ENCODE measurements at places on chromosomes 7 and 10.

GRCh38 chr7:62361-63116 is 129.8 kb upstream of the FAM20C start:
- DNase-seq, result no peak

DNA sequence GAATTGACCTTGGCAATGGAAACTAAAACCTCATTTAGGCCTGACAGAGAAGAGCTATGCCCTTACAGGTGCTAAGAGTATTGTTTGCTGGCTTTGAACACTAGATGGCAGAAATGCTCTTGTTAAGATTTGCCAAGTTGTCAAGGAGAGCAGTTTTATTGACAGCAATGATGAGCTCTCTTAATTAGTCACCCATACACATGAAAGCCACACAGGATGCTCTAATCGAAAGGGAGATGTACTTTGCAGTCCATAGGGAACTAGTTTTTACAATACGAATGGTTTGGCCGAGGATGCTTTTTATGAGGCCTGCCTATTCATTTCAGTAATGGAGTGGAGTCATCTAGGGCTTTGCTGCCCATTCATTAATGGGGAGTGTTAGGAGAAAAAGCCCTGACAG is 45.4 kb upstream of the MBL2 start:
- no peak for DNase-seq

GRCh38 chr7:25812086-25812850 is 339.7 kb upstream of the NFE2L3 start:
- DNase-seq, result no peak

DNA sequence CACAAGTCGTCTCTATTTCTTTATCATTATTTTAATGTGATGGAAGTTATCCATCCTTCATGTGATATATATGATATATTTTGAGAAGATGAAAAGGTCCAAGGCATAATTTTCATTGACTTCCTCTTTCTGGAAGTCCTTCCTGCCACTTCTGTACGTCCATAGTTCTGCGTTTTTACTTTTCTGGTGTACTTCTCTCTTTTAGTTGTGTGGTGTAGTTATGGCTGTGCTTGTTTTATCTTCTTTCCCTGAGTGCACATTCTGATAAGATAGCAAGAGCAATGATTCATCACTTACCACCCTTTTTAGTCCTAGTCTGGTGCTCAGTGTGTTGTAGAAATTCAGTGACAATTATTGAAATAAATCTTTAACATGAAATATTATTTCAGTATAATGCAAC is 231.3 kb upstream of the FERD3L start:
- DNase-seq, result no peak

DNA sequence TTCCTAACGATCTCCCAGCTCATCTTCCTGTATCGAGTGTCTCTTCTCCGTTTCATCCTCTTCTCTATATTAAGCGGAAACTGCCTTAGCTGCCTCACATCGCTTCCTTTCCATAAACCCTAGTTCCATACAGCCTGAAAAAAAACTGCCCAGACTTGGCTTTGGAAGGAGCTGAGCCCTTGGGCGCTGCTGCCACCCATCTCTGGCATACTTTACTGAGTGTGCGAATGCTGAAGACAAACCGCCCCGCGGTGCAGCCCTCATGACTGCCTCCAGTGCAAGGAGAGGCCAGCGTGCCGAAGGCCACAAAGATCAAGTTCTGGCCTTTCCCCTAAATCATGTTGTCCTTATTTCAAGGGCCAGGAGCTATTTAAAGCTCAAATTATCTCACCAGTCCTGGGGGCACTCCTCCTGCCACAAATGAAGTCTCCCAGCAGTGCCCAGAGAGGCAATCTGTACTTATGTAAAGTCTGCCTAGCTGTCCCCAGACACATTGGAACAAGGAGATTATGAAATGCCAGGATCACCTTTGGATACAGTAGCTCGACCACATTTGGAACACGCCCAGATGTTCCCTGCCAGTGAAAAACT is 25.2 kb downstream of the YWHAG start:
- DNase-seq, result no peak

DNA sequence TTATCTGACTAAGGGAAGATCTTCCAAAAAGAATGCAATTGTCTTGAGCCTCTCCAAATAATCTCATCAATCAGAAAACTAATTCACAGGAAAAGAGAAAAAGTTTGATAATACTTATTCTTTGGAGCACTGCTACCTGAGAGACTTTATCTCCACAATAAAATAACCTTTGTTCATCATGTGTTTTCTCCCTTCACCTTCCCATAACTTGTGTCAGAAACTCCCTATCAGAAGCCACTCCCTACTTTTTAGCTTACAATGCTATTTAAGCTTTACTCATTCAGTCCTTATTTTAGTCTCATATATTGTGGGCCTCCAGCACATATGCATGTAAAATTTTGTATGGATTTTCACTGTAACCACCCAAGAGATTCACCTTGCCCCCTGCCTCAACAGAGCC is 998 bp downstream of the CYP3A43 start:
- no peak for DNase-seq

GRCh38 chr7:112512451-112513210 is 31.8 kb downstream of the LSMEM1 start:
- no peak for DNase-seq

DNA sequence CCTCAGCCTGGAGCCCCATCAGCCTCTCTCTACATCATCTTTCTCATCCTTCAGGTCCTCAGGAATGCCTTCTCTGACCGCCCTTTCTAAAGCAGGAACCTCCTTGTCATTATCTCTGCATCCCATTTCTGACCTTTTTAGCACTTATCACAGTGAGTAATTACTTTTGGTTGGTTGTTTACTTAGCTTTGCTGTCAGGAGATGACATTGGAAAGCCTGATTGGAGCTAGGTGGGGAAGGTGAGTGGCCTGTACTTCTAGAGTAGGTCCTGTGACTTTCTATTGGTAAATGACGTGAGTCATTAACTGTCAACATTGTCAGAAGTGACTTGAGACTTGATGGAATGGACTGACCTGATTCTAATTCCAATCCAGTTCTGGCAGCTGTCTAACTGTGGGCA is 9.3 kb upstream of the SLC25A13 start:
- DNase-seq, result no peak

- peak; percentile 7 for DNase-seq
Observed at GRCh38 chr7:39130857-39131526, 153.3 kb downstream of the POU6F2 start.

DNA sequence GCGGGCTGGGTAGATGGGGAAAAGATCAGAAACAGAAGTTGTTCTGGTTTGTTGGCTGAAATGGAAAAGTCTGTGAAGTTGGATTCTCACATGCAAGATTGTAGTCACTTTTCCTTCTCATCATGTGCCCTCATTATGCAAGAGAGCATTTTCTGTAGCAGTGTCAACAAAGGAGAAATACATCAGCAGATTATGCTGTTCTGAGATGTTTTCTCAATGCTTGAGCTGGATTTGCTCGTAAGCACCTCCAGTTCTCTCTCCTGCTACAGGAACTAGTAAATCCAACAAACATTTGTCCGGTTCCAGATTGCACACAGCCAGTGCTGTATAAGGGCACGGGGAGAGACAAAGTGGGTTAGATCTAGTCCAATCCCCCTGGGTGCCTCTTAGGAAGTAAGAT is 90.0 kb downstream of the GATA3 start:
- no peak for DNase-seq

GRCh38 chr7:92088266-92088665 is 46.0 kb downstream of the CYP51A1 start:
- DNase-seq, result no peak

- DNase-seq, result no peak
Observed at GRCh38 chr10:46524472-46525176, 31.8 kb downstream of the GPRIN2 start.

- DNase-seq, result no peak
Observed at GRCh38 chr10:17561111-17561510, 56.1 kb downstream of the HACD1 start.

- no peak for DNase-seq
Observed at GRCh38 chr7:127809261-127809702, 157.3 kb downstream of the SND1 start.

- no peak for DNase-seq
Observed at GRCh38 chr10:43689007-43689491, 40.4 kb upstream of the ZNF32 start.

- DNase-seq, result no peak
Observed at GRCh38 chr10:130352291-130352645, 216.1 kb downstream of the GLRX3 start.

- no peak for DNase-seq
Observed at GRCh38 chr7:27641581-27642230, 21.0 kb downstream of the HIBADH start.

GRCh38 chr10:76138906-76139305 is 707.5 kb downstream of the LRMDA start:
- DNase-seq, result no peak

DNA sequence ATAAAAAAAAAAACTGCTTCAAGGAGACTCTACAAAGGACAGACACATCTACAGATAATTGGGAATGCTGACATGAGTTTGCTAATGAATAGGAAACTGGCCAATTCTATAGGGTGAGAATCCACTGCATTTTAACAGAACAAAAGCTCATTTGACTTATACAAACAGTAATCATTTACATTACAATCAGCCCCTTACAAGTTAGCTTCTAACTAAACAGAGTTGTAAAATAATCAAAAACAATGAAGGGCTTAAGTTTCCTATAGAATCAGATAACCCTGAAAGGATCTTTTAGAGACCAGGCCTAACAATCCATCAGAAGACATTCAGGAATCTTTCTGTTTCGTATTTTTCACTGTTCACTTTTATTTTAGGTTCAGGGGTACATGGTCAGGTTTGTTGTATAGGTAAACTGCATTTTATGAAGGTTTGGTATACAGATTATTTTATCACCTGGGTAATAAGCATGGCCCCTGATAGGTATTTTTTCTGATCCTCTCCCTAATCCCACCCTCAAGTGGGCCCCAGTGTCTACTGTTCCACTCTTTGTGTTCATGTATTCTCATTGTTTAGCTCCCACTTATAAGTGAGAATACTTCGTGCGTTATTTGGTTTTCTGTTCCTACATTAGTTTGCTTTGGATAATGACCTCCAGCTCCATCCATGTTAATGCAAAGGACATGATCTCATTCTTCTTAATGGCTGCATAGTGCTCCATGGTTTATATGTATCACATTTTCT is 131.3 kb upstream of the NOBOX start:
- no peak for DNase-seq

GRCh38 chr10:124468624-124469023 is 7.0 kb downstream of the LHPP start:
- DNase-seq, result no peak

GRCh38 chr10:93999401-93999851 is 5.7 kb downstream of the PLCE1 start:
- DNase-seq, result peak; percentile 51

- peak; percentile 11 for DNase-seq
Observed at GRCh38 chr7:95718577-95719410, 53.6 kb upstream of the DYNC1I1 start.

- no peak for DNase-seq
Observed at GRCh38 chr7:143519411-143520131, 41.9 kb downstream of the TAS2R41 start.

DNA sequence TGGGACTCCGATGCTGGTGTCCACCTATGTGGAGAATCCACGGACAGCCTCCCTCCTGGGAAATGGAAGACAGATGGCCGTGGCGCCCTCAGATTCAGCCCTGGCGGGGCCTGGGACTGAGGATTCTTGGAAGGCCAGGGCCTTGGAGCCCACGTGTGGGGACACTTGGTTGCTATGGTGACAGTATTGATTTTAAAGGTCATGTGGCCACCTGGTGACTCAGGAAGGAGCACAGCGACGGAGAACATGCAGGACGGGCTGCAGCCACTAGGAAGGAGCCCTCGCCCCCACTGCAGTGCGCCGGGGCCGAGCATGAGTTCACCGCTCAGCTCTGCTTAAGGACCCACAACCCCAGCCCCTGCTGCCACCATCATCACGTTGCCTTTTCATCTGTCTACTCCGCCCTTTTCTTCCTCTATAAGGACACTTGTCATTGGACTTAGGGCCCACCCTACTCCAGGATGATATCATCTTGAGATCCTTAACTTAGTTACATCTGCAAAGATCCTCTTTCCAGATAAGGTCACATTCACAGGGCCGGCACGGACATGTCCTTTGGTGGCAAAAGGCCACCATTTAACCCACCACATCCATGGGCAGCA is 3.7 kb upstream of the STK32C start:
- no peak for DNase-seq

DNA sequence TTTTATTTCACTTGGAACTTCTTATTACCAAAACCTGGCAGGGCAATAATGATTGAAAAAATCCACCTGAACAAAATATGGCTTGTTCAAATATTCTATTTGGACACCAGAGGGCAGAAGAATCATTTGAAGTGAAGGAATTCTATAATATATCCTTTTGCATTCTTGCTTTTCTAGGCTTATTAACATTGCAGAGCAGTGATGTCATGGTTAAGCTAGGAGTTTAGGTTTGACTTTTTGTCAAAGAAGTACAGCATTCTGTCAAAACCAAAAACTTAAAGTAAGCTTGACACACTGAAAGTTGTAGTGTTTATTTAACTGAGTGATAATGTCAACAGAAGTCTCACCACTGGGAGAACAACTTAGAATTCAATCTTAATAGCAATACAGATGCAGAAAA is 156.0 kb downstream of the SEMA3D start:
- DNase-seq, result no peak

DNA sequence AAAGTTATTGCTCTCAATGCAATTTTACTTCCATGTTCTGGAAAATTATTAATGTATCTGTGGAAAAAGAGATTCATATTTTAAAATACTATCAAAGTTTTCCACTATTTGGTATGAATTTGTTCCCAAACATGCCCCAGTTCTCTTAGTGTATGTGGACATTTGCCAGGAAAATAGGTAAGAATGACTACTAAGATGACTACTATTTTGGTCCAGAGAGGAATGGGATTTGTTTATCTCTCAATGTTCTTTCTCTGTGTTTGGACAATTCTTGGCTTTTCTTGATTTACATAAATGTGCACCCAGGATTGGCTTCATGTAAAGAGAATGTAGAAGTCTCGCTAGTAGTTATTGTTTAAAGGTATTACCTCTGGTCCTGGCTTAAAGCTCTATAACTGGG is 60.3 kb upstream of the POT1 start:
- no peak for DNase-seq

DNA sequence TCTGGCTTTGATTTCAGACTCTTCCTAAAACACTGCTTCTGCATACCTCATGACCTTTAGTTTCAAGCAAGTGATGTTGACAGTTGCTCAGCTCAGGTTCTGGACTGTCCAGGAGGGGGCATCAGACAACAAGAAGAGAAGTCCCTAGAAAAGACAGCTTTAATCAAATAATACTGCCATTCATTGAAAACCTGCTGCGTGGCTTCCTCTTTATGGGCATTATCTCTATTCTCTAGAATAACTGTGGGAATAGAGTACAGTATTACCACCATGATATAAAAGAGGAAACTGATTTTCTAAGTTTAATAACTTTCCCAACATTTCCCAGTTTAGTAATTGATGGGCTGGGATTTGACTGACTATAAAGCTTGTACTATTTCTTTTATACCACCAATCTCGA is 170.4 kb downstream of the SNX13 start:
- peak; percentile 33 for DNase-seq

DNA sequence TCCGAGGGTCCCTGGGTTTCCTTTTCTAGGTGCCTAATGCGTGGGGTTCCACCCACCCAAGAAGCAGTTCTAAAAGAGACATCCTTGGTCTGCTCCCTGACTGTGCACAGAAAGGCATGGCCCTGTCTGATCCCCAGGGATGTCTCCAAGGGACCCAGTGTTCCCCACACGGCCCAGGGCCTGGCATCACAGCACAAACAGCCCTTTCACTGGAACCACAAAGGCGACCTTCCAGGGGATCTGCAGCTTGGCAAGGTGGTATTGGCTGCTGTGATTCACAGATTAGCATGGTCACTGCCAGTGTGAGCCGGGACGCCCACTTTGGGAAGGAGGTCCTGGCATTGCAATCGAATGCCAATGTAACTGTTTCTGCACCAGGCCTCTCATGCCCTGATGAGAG is 6.4 kb downstream of the KCNMA1 start:
- no peak for DNase-seq

GRCh38 chr7:74063223-74063641 is 20.4 kb upstream of the LIMK1 start:
- no peak for DNase-seq
